ENCODE measurements at places on chromosomes 5 and 9. TPM values are rescaled to one million over a fixed set of nuclear protein-coding genes. Genes with fewer than 3 reads are reported as not detected.

The RFK gene
- total RNA-seq, result 33.2 TPM

The PCDHA9 gene
- 0.21 TPM for total RNA-seq

The CAPSL gene
- total RNA-seq, result not detected

The SH3PXD2B gene
- 39.7 TPM for total RNA-seq

The PPP3R2 gene
- not detected for total RNA-seq

The SHC3 gene
- 1.7 TPM for total RNA-seq

The ANKH gene
- 11.2 TPM for total RNA-seq

The CTSV gene
- total RNA-seq, result 27.1 TPM

GRCh38 chr9:14183001-14183400 is 130.9 kb downstream of the NFIB start:
- H3K4me1 ChIP-seq, result peaks cover 5% of the 10 kb centered on the region
- DNase-seq, result no peak
- no peaks in the 10 kb centered on the region for H3K36me3 ChIP-seq
- no peak overlapping the region for H3K4me3 ChIP-seq
- no peaks in the 10 kb centered on the region for H3K27me3 ChIP-seq

- no peaks in the 10 kb centered on the region for H3K27me3 ChIP-seq
- no peak for DNase-seq
- no peaks in the 10 kb centered on the region for H3K36me3 ChIP-seq
Measured at GRCh38 chr5:103463261-103463660, 99.3 kb downstream of the NUDT12 start.

DNA sequence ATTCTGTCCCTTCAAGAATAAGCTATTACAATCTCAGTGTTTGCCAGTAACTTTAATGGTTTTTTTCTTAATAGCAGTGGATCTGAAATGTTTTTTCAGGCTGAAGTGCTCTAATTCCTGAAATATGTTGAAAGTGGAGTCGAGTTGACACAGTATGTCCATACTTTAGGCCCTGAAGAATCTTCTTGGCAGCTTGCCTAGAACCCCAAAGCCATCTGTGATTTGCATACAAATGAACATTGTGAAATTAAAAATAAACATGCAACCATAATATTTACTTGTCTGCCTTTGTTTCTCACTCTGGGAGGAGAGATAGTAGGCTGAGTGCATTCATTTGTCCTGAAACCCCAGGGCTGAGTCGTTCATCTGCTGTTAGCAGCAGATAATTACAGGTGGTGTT is 152.7 kb downstream of the ADCY2 start:
- H3K27ac ChIP-seq, result no peak overlapping the region
- no peaks in the 10 kb centered on the region for H3K36me3 ChIP-seq
- no peak for DNase-seq
- H3K27me3 ChIP-seq, result no peaks in the 10 kb centered on the region

GRCh38 chr9:16559418-16560188 is 310.9 kb downstream of the BNC2 start:
- H3K36me3 ChIP-seq, result no peaks in the 10 kb centered on the region
- H3K4me1 ChIP-seq, result no peaks in the 10 kb centered on the region
- no peak for DNase-seq
- no peak overlapping the region for H3K27ac ChIP-seq
- H3K27me3 ChIP-seq, result no peaks in the 10 kb centered on the region

DNA sequence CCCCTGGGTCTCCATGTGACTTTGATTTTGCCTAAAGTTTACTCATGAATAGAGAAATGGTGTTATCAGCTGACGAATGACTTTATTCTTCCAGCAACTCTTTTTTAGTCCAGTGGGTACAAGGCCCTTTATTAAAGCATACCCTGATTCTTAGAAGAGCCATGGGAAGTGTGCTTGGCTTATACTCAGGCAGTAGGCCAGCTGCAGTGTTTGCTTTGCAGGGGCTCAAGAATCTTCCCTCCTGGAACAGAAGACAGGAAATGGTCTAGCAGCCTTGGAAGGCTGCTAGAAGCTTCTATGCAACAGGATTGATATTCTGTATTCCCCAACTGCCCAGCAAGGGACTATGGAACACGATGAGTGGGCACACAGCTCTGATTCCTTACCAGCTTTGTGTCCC is 73.4 kb upstream of the PLPP6 start:
- no peaks in the 10 kb centered on the region for H3K27me3 ChIP-seq
- H3K4me1 ChIP-seq, result no peaks in the 10 kb centered on the region
- H3K36me3 ChIP-seq, result no peaks in the 10 kb centered on the region
- DNase-seq, result no peak
- no peak overlapping the region for H3K4me3 ChIP-seq

- H3K4me1 ChIP-seq, result no peaks in the 10 kb centered on the region
- H3K4me3 ChIP-seq, result no peak overlapping the region
- no peak for DNase-seq
- H3K27ac ChIP-seq, result no peak overlapping the region
- no peaks in the 10 kb centered on the region for H3K27me3 ChIP-seq
Measured at GRCh38 chr5:156419661-156420060, 92.7 kb downstream of the SGCD start.

DNA sequence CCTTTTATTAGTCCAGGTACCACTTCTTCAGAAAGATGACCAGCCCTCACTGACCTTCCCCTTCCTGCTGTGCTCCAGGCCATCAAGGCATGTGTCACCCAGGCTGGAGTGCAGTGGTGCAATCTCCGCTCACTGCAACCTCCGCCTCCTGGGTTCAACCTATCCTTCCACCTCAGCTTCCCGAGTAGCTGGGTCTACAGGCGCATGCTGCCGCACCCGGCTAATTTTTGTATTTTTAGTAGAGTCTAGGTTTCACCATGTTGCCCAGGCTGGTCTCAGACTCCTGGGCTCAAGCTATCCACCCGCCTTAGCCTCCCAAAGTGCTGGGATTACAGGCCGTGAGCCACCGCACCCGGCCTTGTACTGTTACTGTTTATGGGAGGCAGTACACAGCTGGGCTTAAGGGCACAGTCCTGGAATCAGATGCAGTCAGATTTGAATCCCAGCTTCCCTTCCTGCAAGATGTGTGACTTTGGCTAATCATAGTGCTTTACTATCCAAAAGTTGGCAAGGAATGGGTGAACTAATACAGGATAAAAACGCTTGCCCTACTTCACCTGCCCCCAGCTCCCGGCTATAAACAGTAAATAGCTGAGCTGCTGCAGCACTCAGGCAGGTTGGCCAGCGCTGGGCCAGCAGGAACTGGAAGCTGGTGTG is 483 bp upstream of the EIF4EBP3 start:
- DNase-seq, result no peak
- no peaks in the 10 kb centered on the region for H3K27me3 ChIP-seq
- peak overlapping the region; percentile 36 for H3K27ac ChIP-seq
- no peak overlapping the region for H3K4me3 ChIP-seq
- peaks cover 10% of the 10 kb centered on the region for H3K36me3 ChIP-seq

- H3K36me3 ChIP-seq, result no peaks in the 10 kb centered on the region
- H3K4me1 ChIP-seq, result peaks cover 14% of the 10 kb centered on the region
- H3K4me3 ChIP-seq, result no peak overlapping the region
- DNase-seq, result no peak
Measured at GRCh38 chr9:125632321-125633115, 74.5 kb downstream of the MAPKAP1 start.

DNA sequence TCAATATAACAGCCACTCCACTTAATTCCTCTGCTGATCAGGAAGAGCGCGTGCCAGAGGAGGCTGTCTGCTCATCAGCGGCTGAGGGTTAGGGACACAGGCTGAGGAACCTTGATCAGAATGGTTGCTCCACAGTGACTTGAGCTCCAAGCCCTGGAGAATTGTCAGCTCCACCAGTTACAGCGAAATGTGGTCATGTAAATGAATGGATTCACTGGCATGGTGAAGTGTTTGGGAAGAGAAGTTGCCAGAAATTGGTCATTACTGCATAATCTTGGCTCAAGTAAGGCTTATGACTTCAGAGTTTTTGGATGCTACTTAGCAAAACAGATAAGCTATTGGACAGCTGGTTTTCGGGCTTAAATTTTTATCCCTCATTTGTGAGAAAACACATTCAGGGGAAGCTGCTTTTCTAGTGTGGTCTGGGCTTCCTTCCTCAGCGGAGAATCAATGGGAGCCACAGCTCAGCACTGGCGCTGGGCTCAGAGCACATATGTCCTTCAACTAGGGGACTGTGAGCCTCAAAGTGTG is 65.0 kb downstream of the PRRT1B start:
- DNase-seq, result no peak
- H3K36me3 ChIP-seq, result no peaks in the 10 kb centered on the region
- peaks cover 25% of the 10 kb centered on the region for H3K4me1 ChIP-seq
- no peak overlapping the region for H3K27ac ChIP-seq
- H3K27me3 ChIP-seq, result no peaks in the 10 kb centered on the region
- H3K4me3 ChIP-seq, result no peak overlapping the region

DNA sequence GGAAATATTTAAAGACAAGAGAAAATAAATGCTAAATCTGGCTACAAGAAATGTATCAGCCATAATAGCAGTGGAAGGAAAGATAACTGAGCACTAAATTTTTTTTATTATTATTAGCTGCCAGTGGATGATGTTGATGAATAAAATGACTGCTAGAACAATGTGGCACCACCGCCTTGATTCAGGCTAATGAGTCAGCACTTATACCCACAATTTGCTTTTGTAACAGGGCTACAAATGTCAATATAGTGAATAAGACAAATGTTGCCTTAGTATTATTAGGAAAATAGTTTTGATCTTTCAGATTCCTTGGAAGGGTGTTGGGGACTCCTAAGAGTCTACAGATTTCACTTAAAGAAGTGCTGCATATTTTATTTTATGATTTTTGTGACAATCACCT is 555.2 kb upstream of the GRAMD2B start:
- no peaks in the 10 kb centered on the region for H3K4me1 ChIP-seq
- H3K27me3 ChIP-seq, result no peaks in the 10 kb centered on the region
- H3K27ac ChIP-seq, result no peak overlapping the region
- no peak overlapping the region for H3K4me3 ChIP-seq
- DNase-seq, result no peak

DNA sequence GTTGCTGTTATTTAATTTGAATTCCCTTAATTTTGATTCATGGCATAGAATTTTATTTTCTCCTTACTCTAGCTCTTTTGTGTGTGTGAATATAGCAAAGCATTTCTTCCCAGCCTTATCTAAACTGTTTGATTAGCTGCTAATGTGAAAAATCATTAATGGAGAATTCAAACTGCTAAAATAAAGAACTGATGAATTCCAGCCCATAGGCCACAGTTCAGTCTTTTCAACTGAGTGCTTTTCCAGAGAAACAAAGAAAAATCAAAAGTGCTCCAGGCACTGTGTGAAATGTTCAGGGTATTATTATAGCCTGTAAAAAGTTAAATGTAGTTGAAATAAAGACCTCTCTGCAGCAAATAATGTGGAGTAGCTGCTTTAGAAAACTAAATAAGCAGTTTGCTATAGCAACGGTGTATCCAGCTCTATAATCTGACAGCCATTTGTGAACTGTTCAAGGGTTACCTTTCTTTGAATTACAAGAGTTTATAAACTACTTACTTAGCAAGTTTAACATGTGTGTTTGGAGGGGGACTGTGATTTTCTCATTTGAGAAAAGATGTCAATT is 123.8 kb downstream of the GIN1 start:
- no peaks in the 10 kb centered on the region for H3K36me3 ChIP-seq
- H3K27ac ChIP-seq, result no peak overlapping the region
- H3K4me1 ChIP-seq, result no peaks in the 10 kb centered on the region
- no peak overlapping the region for H3K4me3 ChIP-seq
- no peak for DNase-seq
- no peaks in the 10 kb centered on the region for H3K27me3 ChIP-seq

GRCh38 chr5:55160493-55161209 is 680 bp downstream of the GPX8 start:
- H3K4me1 ChIP-seq, result peaks cover 5% of the 10 kb centered on the region
- peaks cover 10% of the 10 kb centered on the region for H3K36me3 ChIP-seq
- H3K4me3 ChIP-seq, result peak overlapping the region; percentile 82

- H3K36me3 ChIP-seq, result no peaks in the 10 kb centered on the region
- H3K4me3 ChIP-seq, result no peak overlapping the region
- no peaks in the 10 kb centered on the region for H3K27me3 ChIP-seq
- H3K4me1 ChIP-seq, result no peaks in the 10 kb centered on the region
- no peak for DNase-seq
Measured at GRCh38 chr5:147332658-147333057, 97.8 kb downstream of the STK32A start.

- no peaks in the 10 kb centered on the region for H3K36me3 ChIP-seq
- H3K27ac ChIP-seq, result no peak overlapping the region
- DNase-seq, result no peak
- no peaks in the 10 kb centered on the region for H3K27me3 ChIP-seq
Measured at GRCh38 chr5:88480245-88480644, 211.6 kb upstream of the TMEM161B start.

DNA sequence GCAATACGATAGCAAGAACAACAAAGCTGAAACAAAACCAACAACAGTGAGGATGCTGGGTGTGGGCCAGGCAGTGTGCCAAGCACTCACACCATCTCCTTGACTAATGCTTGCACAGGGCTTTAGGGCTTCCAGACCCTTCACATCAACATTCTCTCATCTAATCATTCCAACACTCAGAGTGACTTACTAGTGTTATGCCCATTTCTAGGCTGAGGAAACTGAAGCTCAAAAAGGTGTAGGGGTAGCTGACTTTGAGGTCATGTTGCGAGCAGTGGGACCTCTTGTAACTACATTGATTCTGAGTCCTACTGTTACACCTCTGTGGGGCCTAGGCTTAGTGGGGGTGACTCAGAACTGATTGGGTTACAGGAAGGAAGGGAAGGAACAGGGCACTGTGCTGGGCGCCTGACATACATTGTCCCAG is 9.7 kb downstream of the ANGPTL2 start:
- no peaks in the 10 kb centered on the region for H3K36me3 ChIP-seq
- no peaks in the 10 kb centered on the region for H3K27me3 ChIP-seq

- no peak overlapping the region for H3K4me3 ChIP-seq
- H3K4me1 ChIP-seq, result no peaks in the 10 kb centered on the region
- H3K27me3 ChIP-seq, result no peaks in the 10 kb centered on the region
- no peak overlapping the region for H3K27ac ChIP-seq
- no peaks in the 10 kb centered on the region for H3K36me3 ChIP-seq
- no peak for DNase-seq
Measured at GRCh38 chr9:131236161-131236560, 40.1 kb downstream of the FAM78A start.

DNA sequence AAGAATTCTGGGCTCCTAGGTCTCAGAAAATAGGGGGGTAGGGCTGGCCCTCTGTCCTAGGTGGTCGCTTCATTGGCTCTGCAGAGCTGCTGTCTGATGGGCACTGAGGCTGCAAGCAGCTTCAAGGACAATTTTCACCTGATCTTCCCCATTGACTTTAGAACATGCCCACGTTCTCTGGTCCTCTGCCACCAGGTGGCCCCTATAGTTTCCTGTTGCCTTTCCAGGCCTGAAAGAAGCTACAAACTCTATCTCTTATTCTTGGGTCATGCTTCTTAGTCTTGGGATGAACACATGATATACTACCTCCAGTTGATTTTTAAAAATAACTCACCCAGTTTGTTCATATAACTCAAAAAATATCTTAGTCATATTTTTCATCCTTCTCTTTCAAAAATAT is 26.3 kb downstream of the SPZ1 start:
- H3K36me3 ChIP-seq, result no peaks in the 10 kb centered on the region
- no peak overlapping the region for H3K27ac ChIP-seq
- H3K4me1 ChIP-seq, result no peaks in the 10 kb centered on the region
- H3K27me3 ChIP-seq, result no peaks in the 10 kb centered on the region

Data from Panc1 (cell line).